ENCODE measurements at places on chromosomes 5 and 9. TPM values are rescaled to one million over a fixed set of nuclear protein-coding genes. Genes with fewer than 3 reads are reported as not detected.

- DNase-seq: no peak
Measured at GRCh38 chr5:16260000-16260399, 80.4 kb upstream of the MARCHF11 start.

GRCh38 chr5:21919414-21920022, 933.6 kb downstream of the CDH12 start:
- peak; percentile 45 for DNase-seq

DNA sequence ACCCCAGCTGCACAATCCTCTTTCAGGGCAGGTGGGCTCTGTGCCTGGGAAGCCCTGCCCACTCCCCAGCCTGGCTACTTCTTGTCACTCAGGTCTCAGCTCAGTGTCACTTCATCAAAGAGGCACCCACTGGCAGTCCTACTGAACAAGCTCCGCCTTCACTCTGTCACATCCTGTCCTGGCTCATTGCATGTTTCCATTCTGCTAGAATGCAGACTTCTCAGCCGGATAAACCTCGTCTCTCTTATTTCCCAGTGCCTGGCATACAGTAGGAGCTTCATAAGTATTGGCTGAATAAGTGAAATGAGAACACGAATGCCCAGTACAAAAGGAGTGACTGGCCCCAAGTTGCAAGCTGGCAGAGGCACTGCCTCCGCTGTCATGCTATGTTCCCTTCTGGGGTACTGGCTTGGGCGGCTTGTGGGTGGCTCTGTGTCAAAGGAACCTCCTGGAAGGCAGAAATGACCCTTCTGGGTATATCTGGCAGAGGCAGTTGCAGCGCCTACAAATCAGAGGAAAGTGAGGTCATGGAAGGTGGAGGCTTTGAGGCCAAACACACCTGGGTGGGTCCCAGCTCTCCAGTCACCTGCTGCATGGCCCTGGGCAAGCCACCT, 98.3 kb upstream of the PHYKPL start:
- DNase-seq: no peak

- peak; percentile 56 for DNase-seq
Measured at GRCh38 chr9:99162759-99163364, 57.9 kb downstream of the TGFBR1 start.

DNA sequence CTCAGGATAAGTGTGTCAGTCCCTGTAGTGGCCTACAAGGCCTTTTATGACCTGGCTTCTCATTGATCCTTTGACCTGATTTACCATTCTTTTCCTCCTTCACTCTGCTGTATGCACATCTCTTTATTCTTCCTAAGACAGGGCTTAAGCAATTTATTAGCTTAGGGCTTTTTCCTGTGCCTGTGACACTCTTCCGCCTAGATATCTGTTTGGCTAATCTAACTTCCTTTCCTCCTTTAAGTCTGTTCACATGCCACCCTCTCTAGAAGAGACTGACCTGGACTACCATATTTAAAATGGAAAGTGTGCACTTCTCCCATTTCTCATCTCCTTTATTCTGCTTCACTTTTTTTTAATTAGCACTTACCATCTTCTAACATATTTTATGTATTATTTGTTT, 29.1 kb downstream of the FOCAD start:
- DNase-seq: no peak

GPBP1 gene
- 109 TPM for total RNA-seq

PCDHB10 gene
- not detected for total RNA-seq

- DNase-seq: no peak
Measured at GRCh38 chr9:120402741-120403542, 177.0 kb downstream of the CDK5RAP2 start.

DNA sequence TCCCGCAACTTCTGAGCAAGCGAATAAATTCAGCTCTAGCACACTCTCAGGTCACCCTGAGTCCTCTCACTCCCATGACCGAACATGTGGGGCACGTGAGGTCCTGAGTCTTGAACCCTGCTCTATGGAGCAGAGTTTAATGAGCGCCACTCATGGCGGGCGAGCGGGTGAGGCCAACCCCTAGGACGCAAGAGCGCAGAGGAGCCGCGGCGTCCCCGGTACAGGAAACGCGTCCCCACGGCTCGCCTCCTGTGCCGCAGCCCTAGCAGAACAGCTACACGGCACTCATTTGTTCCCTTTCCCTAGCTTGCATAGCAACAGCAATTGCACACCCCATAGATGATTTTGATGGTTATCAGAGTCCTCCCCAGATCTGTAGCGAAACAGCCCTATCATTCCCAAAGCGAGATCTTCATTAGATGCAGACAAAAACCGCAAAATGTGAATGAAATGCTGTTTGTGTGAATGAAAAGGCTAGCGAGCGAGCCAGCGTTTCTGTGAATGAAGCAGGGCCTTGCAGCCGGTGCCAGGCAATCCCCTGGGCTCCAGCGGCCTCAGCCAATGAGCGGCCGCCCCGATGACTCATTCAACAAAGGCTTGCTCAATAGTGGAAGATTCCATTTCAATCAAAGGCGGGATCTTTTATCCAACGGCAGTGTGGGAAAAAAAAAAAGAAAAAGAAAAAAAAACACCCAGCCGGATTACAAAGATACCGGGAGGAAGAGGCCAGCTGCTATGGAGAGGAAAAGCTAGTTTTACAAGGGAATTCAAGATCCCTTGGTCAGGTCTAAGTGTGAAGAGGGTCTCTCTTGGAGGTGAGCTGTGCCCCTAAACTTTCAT, 1.5 kb upstream of the SHC3 start:
- DNase-seq: no peak

DNA sequence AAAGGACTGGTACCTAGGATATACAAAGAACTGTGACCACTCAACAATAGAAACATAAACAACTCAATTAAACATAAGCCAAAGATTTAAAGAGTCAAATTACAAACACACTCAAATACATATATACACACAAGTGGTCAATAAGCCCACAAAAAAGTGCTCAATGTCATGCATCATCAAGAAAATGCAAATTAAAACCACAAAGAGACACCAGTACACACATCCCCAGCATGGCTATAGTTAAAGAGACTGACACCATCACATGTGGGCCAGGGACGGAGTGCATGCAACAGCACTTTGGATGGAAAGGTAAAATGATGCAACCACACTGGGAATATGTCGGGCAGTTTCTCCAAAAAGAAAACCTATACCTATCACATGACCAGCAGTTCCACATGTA, 89.7 kb downstream of the CAAP1 start:
- DNase-seq: no peak

NUDT2 gene
- 26.7 TPM for total RNA-seq

OTULINL gene
- total RNA-seq: 1.9 TPM

SIT1 gene
- total RNA-seq: 93.0 TPM

SLC6A19 gene
- total RNA-seq: not detected

PHF24 gene
- total RNA-seq: not detected

UGT3A1 gene
- not detected for total RNA-seq

DNA sequence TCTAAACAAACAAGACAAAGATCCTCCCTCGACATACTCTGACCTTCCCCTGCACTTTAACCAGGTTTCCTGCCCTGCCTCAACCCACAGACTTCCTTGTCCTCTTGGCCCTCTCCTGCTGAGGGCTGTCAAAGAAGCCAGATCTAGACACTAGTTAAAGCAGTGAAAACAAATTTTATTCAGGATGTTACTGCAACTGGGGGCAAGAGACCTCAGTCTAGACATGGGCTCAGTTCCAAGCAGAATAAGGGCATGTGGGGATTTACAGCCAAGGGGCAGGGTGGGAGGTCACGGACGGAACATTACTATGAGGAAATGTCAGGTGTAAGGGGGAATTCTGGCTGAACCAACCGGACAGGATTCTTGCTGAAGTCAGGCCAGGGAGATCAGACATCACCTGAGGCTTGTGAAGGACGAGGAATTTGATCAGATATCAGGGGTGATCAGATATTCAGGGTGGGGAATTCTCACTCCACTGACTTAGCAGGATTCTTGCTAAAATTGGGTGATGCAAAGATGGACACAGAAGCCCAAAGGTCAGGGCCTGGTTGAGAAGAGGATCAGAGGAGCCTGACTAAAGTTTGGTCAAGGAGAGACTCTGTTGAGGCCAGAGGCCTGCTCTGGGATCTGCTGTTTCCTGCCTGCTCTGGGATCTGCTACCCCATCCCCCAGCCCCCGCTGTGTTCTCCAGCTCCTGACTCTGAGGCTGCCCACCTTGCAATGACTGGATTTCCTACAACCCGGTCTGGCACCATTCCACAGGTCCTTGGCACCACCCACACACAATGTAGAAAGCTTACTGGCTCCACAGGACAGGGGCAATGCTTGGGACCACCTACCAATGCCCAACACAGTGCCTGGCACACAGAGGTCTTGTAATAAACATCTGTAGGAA, 21.5 kb downstream of the GABBR2 start:
- no peak for DNase-seq

- no peak for DNase-seq
Measured at GRCh38 chr9:109986521-109986991, 206.6 kb downstream of the PALM2AKAP2 start.

Data from OCI-LY7 (cell line).